B cell (primary cell): ENCODE measurements at places on chromosomes 5 and 9.

- H3K27me3 ChIP-seq = no peaks in the 10 kb centered on the region
- no peak overlapping the region for H3K4me3 ChIP-seq
- no peak overlapping the region for H3K27ac ChIP-seq
- DNase-seq = no peak
- H3K4me1 ChIP-seq = no peaks in the 10 kb centered on the region
Measured at GRCh38 chr9:124438091-124438490, 12.2 kb upstream of the ADGRD2 start.

GRCh38 chr5:106321242-106321641, 1349.5 kb downstream of the EFNA5 start:
- no peak overlapping the region for H3K27ac ChIP-seq
- no peak for DNase-seq
- H3K4me3 ChIP-seq = no peak overlapping the region
- H3K36me3 ChIP-seq = no peaks in the 10 kb centered on the region
- no peaks in the 10 kb centered on the region for H3K27me3 ChIP-seq

- peaks cover 41% of the 10 kb centered on the region for H3K4me1 ChIP-seq
- no peak overlapping the region for H3K27ac ChIP-seq
- no peak for DNase-seq
Measured at GRCh38 chr9:90007516-90008440, 403.0 kb downstream of the GADD45G start.

DNA sequence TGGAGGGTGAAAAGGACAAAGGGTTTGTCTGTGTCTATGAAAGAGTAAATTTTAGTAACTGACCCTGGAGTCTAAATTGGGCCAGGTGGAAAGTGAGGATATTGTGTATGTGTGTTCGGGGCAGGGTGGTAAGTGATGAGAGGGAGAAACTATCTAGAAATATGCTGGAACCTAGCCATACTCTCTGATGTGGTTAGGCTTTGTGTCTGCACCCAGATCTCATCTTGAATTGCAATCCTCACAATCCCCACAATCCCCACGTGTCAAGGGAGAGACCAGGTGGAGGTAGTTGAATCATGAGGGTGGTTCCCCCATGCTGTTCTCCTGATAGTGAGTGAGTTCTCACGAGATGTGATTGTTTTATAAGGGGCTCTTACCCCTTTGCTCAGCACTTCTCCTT, 60.6 kb downstream of the COMMD10 start:
- no peaks in the 10 kb centered on the region for H3K36me3 ChIP-seq
- H3K4me3 ChIP-seq = no peak overlapping the region
- H3K4me1 ChIP-seq = no peaks in the 10 kb centered on the region
- DNase-seq = no peak
- no peak overlapping the region for H3K27ac ChIP-seq

GRCh38 chr5:172453986-172454357, 353 bp downstream of the SH3PXD2B start:
- no peak for DNase-seq
- H3K36me3 ChIP-seq = no peaks in the 10 kb centered on the region
- peaks cover 7% of the 10 kb centered on the region for H3K4me1 ChIP-seq
- H3K4me3 ChIP-seq = peak overlapping the region; percentile 52

- H3K4me1 ChIP-seq = peaks cover 31% of the 10 kb centered on the region
- no peak overlapping the region for H3K27ac ChIP-seq
- no peak overlapping the region for H3K4me3 ChIP-seq
- no peak for DNase-seq
Measured at GRCh38 chr5:17233488-17233887, 16.1 kb downstream of the BASP1 start.

- H3K4me1 ChIP-seq = no peaks in the 10 kb centered on the region
- H3K36me3 ChIP-seq = no peaks in the 10 kb centered on the region
- H3K27me3 ChIP-seq = no peaks in the 10 kb centered on the region
- H3K27ac ChIP-seq = no peak overlapping the region
Measured at GRCh38 chr5:82635561-82636288, 357.6 kb upstream of the RPS23 start.

DNA sequence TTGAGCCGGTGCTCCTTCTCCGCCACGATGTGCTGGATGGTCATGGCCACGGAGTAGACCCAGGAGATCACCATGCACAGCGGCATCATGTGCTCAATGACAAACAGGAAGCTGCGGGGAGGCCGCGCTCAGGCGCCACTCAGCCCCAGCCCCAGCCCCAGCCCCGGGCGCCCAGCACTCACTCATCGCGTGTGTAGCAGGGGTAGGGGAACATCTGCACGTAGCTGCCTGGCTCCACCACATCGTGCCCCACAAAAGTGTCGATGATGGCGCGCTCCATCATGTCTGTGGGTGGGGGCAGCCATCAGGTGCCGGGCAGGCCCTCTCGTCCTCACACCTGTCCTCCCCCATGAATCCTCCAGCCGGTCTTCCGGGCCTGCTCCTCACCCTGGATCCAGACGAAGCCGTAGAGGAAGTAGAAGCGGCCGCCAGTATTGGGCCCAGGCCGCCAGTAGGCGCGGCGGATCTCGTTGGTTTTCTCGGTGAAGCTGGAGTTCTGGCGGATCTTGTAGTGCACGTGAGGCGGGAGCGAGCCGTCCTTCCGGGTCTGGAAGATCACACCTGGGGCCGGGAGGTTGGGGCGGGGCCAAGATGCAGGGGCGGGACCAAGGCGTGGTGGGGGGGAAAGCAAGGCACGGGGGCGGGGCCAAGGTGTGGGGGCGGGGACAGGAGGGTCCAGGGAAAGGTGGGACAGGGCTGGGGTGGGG, 10.1 kb downstream of the ABCA2 start:
- DNase-seq = no peak
- no peaks in the 10 kb centered on the region for H3K27me3 ChIP-seq
- H3K4me1 ChIP-seq = no peaks in the 10 kb centered on the region
- no peak overlapping the region for H3K27ac ChIP-seq
- peaks cover 5% of the 10 kb centered on the region for H3K36me3 ChIP-seq

- no peaks in the 10 kb centered on the region for H3K4me1 ChIP-seq
- DNase-seq = no peak
- H3K4me3 ChIP-seq = no peak overlapping the region
Measured at GRCh38 chr9:77872863-77873262, 158.7 kb downstream of the GNAQ start.

DNA sequence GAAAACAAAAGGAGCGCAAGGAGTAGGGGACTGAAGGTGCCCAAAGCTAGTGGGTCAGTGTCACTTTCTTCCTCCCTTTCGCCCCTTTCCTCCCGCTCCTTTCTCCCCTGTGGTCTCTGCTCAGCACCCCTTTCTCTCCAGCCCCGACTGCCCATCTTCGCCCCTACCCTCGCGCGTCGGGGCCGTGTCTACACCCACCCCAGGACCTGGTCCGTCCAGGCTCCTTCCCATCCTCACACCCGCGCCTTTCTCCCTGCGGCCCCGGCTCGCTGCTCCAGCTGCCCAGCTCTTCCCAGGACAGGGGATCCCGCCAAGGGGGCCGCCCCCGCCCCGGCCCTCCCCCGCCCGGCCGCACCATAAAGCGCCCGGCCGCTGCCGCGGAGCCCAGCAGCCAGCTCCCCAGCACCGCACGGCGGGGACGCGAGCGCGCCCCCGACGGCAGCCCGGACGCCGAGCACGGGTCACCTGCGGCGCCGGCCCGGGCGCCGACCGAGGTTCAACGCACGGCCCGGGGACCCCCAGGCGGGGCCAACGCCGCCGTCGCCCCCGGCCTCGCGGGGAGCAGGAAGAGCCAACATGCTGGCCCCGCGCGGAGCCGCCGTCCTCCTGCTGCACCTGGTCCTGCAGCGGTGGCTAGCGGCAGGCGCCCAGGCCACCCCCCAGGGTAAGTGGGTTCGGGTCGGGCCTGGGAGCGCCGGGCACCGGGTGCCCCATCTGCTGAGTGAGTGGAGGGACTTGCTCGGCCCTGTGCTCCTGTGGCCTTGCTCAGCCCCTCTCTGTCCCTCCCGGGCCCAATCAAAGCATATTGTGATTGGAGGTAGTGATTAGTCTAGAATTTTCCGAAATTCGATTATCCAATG, at the start of gene THBS4:
Gene THBS4 (plus strand): TSS at position 387 of the 860 bp plus-strand sequence. CDS start 190 bp downstream, at position 577.
- DNase-seq = no peak
- no peak within 1 kb of the TSS for H3K4me3 ChIP-seq
- no peak within 1 kb of the TSS for H3K27ac ChIP-seq
- no peaks in the 10 kb centered on the region for H3K27me3 ChIP-seq
- no peaks in the 10 kb centered on the region for H3K36me3 ChIP-seq
- no peaks in the 10 kb centered on the region for H3K4me1 ChIP-seq

DNA sequence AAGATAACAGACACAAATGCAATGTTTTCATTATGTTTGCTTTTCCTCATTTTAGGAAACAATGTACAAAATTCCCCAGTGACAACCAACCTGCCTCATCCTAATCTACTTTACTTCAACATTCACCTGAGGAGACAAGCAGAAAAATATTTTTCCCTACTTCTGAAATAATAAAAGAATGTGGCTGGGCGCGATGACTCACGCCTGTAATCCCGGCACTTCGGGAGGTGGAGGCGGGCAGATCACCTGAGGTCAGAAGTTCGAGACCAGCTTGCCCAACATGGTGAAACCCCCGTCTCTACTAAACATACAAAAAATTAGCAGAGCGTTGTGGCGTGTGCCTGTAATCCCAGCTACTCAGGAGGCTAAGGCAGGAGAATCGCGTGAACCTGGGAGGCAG, 36.9 kb downstream of the MYO10 start:
- H3K27ac ChIP-seq = no peak overlapping the region
- no peaks in the 10 kb centered on the region for H3K27me3 ChIP-seq
- no peak overlapping the region for H3K4me3 ChIP-seq
- H3K36me3 ChIP-seq = no peaks in the 10 kb centered on the region
- no peak for DNase-seq

DNA sequence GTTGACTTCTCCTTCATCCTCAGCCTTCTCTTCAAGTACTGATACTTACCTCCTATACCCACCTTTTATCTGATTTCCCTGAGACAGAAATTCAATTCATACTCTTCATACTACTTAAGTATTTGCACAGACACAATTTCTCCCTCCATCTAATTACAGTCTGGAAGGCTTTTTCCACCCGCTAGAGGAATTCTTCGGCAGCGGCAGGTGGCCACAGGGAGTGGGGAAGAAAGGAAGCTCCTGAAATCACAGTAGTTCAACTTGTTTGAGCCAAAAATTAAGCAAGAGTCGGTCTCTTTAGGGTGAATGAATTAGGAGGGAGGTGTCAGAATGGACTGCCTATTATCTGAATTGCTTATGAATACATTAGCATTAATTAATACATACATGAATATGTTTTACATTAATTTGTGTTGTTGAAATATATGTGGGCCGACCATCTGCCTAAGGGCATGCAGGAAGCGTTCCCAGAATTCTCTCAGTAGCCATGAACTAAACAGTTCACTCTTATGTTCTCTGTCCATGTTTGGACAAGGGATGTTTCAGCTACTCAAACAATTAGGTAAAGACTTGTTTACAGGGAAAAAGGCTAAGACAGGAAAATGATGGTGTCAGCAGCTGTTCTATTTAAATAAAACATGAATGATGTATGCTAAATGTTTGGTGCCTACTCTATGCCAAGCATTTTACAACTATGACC, 101.4 kb upstream of the SMARCA2 start:
- no peaks in the 10 kb centered on the region for H3K27me3 ChIP-seq
- no peaks in the 10 kb centered on the region for H3K36me3 ChIP-seq
- H3K4me3 ChIP-seq = no peak overlapping the region
- H3K27ac ChIP-seq = no peak overlapping the region
- no peak for DNase-seq

DNA sequence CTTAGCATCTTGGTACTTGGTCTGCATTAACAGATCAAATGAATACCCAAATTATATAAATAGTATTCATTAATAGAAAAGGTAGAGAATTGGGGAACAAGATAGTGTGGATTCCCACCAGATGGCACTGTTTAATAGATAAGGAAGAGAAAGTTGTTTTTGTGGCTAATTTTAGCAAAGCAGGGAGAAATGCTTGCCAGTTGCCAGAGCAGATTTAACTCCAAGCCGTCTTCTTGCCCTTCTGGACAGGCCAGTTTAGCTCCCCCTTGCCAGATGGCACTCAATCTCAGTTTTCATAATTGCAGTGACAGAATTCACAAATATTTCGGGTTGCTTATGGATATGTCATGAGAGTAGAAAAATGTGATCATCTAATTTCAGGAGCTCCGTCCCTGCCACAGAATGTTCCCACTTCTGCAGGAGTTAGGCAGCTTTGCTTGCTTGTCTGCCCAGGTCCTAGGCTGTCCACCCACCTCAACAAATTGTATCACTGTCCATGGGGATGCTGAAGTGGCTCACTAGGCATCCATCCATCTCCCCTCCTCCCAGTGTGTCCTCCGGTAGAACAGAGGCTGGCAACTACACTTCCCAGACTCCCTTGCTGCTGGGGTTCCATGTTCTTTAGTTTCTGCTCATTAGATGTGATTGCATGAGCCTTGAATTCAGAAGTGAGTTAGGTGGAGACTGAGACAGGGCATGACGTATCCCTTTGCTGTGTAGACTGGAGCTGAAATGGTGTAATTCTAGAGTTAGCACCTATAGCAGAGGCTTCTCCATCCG, 11.8 kb upstream of the HEXB start:
- H3K27ac ChIP-seq = no peak overlapping the region
- H3K27me3 ChIP-seq = no peaks in the 10 kb centered on the region
- peak; percentile 21 for DNase-seq

DNA sequence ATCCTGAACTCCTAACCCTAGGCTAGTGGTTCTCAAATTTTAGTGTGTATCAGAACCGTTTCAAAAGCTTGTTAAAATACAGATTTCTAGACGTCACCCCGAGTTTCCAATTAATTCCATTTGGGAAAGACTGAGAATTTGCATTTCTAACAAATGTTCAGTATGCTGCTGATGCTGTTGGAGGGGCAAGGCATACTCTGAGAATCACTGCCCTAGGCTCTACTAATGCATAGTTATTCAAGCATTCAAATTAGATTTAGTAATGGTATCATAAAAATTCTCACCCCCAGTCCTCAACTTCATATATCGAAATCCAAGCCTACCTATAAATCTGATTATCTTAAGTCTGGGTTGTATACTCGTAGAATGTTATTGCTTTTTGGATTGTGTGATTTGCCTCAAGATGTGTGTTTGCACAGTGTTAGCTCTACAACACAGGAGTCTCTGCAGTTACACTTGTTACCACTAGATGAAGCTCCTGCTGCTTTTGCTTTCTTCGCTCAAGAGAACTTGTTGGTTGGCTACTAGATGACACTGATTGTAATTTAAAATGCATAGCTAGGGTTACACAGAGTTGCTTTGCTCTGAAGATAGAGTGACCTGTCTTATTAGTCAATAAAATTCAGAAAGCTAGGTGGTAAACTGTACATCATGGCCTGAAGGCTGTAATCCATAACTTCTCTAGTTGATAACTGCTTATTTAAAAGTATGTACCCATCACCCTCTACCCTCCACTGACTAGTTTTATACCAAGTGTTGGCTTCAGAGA, 7.5 kb upstream of the ERAP2 start:
- DNase-seq = peak; percentile 77
- no peaks in the 10 kb centered on the region for H3K36me3 ChIP-seq
- no peak overlapping the region for H3K4me3 ChIP-seq
- no peak overlapping the region for H3K27ac ChIP-seq
- peaks cover 31% of the 10 kb centered on the region for H3K4me1 ChIP-seq
